ENCODE measurements at places on chromosomes 13 and 19.

DNA sequence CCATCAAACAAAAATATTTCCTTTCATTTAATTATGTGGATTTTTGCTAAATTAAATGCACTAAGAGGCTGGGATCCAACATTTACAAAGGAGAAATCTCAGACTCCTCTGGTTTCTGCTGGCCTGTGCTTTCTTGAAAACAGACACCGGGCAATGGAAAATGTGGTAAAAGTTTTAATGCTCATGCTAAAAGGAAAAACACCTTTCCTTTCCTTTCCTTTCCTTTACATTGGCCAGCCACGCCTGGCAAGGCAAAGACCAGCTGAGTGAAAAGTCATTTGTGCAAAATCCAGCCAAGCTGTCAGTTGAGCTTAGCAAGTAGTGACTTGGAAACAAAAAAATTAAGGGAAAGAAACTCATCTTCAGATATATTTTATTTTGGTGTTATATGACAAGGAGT is 240.3 kb downstream of the LACC1 start:
- DNase-seq: no peak

- DNase-seq: no peak
Observed at GRCh38 chr13:98496966-98497365, 79.9 kb downstream of the STK24 start.

- no peak for DNase-seq
Observed at GRCh38 chr13:79936368-79937136, 404.4 kb downstream of the SPRY2 start.

GRCh38 chr19:35093430-35093829 is 22.2 kb upstream of the FXYD3 start:
- DNase-seq: no peak

GRCh38 chr13:51045451-51045850 is 65.6 kb downstream of the C13orf42 start:
- no peak for DNase-seq

DNA sequence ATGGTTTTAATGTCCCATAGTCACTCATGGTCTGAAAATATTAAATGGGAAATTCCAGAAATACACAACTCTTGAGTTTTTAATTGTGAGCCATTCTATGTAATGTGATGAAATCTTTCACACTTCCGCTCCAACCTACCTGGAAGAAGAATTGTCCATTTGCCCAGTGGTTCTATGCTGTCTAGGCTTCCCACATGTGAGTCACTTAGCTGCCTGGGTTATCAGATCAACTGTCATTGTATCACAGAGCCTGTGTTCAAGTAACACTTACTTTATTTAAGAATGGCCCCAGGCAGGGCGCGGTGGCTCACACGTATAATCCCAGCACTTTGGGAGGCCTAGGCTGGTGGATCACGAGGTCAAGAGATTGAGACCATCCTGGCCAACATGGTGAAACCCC is 1450.5 kb downstream of the EFNB2 start:
- no peak for DNase-seq

GRCh38 chr13:98315466-98315865 is 138.4 kb upstream of the RNF113B start:
- no peak for DNase-seq
